ENCODE measurements at places on chromosomes 4 and X.

DNA sequence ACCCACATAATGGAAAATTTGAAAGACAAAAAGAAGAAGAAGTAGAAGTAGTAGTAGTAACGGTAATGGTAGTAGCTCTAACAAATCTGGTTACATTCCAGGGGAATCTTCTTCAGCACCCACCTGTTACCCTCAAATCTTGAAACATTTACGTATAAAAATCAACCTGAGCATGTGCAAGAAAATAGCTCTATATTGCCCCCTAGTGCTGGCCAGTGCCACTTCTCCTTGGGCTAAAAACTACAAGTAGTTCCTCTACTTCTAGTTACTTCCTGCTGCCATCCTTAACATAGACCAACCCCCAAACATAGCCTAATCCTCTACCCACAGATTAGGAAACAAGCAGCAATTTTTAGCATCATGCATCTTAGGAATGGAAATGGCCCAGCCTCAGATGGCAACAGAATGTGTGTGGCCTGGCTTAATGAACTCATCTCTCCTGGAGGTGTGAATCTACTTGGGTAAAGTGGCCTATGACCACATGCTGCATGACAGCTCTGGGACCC, 3.1 kb downstream of the PDGFC start:
- H3K4me1 ChIP-seq = peaks cover 5% of the 10 kb centered on the region
- H3K36me3 ChIP-seq = no peaks in the 10 kb centered on the region
- H3K4me3 ChIP-seq = no peak overlapping the region
- no peak overlapping the region for H3K27ac ChIP-seq

GRCh38 chr4:111510535-111510934, 634.7 kb upstream of the FAM241A start:
- no peaks in the 10 kb centered on the region for H3K36me3 ChIP-seq
- H3K27me3 ChIP-seq = no peaks in the 10 kb centered on the region
- no peak for DNase-seq
- H3K27ac ChIP-seq = no peak overlapping the region
- no peaks in the 10 kb centered on the region for H3K4me1 ChIP-seq

DNA sequence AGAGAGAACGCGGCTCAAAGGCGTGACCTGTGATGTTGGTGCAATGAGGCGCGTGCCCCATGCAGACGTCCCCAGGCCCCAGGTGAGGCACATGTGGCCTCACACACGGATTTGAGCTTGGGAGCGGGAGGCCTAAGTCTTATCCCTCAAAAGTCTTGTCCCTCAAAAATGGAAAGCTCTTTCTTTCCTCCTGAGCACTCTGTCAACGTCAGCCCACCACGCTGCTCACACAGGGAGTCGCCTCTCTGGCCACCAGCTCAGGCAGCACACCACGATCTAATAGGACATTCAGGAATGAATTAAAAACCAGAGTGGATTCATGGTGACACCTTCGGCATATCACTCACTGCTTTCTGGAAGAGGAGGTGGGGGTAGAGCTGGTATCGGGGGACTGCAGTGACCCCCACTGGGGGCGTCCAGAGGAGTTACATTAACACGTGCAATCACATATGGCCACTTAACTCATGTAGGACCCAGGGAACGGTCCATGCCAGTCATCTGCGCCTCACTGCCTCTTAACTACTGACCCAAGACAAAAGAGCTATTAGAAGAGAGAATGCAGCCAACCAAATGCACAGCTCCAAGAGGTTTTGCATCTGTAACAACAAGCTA, 21.9 kb upstream of the CYP4V2 start:
- no peaks in the 10 kb centered on the region for H3K36me3 ChIP-seq
- peaks cover 1% of the 10 kb centered on the region for H3K27me3 ChIP-seq
- H3K4me3 ChIP-seq = no peak overlapping the region
- no peak for DNase-seq
- no peak overlapping the region for H3K27ac ChIP-seq
- H3K4me1 ChIP-seq = no peaks in the 10 kb centered on the region

- peaks cover 35% of the 10 kb centered on the region for H3K4me1 ChIP-seq
- no peaks in the 10 kb centered on the region for H3K27me3 ChIP-seq
- H3K36me3 ChIP-seq = peaks cover 6% of the 10 kb centered on the region
- DNase-seq = peak; percentile 42
Measured at GRCh38 chrX:15761564-15762191, 23.6 kb downstream of the CA5B start.

DNA sequence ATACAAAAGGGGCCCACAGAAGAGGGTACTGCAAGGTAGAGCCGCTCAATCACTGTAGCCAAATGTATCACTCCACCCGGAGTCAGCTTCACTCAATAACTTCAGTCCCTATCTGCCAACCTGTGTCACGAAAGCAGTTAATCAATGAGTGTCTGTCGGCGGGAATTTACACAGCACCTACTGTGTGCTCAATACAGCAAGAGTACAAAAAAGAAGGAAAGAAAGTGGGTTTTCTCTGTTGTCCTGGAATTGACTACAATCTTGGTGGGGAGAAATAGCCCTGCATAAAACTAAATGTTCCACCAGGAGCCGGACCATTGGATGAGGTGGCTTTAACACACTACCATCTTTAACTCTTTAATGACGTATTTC, 780 bp upstream of the NKRF start:
- no peaks in the 10 kb centered on the region for H3K27me3 ChIP-seq
- peak overlapping the region; percentile 95 for H3K27ac ChIP-seq
- H3K36me3 ChIP-seq = peaks cover 16% of the 10 kb centered on the region
- peak overlapping the region; percentile 88 for H3K4me3 ChIP-seq
- H3K4me1 ChIP-seq = peaks cover 29% of the 10 kb centered on the region

- H3K36me3 ChIP-seq = no peaks in the 10 kb centered on the region
- no peak overlapping the region for H3K4me3 ChIP-seq
- no peaks in the 10 kb centered on the region for H3K4me1 ChIP-seq
- no peak for DNase-seq
- H3K27me3 ChIP-seq = peaks cover 3% of the 10 kb centered on the region
- H3K27ac ChIP-seq = no peak overlapping the region
Measured at GRCh38 chr4:119097282-119097900, 38.2 kb upstream of the MYOZ2 start.

DNA sequence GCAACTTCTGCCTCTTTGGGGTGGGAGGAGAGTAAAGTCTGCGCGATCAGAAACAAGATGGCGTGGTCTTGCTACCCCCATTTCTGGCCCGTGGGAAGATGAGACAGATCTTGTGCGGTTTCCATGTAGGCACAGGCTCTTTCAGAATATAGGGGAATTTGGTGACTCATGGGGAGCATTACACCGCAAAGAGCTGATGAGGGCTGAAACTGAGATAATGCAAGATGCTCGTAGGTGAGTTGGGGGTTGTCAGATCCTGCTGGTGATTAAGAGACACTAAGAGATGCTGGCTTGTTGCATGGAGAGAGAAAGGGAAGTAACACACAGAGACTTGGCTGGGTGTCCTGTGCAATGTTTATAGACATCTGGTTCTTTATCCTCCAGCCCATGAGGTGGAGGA, 1.5 kb downstream of the EVC start:
- no peak overlapping the region for H3K27ac ChIP-seq
- peak; percentile 43 for DNase-seq
- H3K4me3 ChIP-seq = peak overlapping the region; percentile 68
- peaks cover 15% of the 10 kb centered on the region for H3K4me1 ChIP-seq

- no peak for DNase-seq
- no peaks in the 10 kb centered on the region for H3K4me1 ChIP-seq
- no peak overlapping the region for H3K27ac ChIP-seq
Measured at GRCh38 chrX:79592259-79592658, 225.1 kb upstream of the ITM2A start.

- no peaks in the 10 kb centered on the region for H3K27me3 ChIP-seq
- peak overlapping the region; percentile 95 for H3K27ac ChIP-seq
- H3K4me1 ChIP-seq = peaks cover 55% of the 10 kb centered on the region
- no peak for DNase-seq
- H3K36me3 ChIP-seq = peaks cover 46% of the 10 kb centered on the region
Measured at GRCh38 chr4:56468097-56468422, 643 bp downstream of the SRP72 start.

DNA sequence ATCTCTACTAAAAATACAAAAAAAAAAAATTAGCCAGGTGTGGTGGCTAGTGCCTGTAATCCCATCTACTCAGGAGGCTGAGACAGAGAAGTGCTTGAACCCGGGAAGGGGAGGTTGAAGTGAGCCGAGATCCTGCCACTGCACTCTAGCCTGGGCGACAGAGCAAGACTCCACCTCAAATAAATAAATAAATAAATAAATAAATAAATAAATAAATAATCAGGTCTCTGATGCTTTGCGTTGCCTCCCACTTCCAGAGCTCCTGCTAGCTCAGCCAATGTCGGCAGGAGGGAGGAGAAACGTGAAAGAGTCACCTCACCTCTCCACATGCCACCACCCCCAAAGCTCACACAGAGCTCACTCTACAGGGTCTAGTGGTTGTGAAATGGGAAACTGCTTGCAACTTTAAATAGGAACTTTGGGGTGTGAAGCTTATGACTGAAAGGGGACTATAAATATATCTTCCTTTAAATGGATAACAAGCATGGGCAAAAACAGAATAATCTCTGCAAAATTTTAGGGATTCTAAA, 7.9 kb downstream of the SMIM31 start:
- no peak overlapping the region for H3K27ac ChIP-seq
- H3K4me3 ChIP-seq = no peak overlapping the region
- peaks cover 17% of the 10 kb centered on the region for H3K27me3 ChIP-seq
- no peaks in the 10 kb centered on the region for H3K4me1 ChIP-seq
- no peaks in the 10 kb centered on the region for H3K36me3 ChIP-seq
- DNase-seq = no peak

GRCh38 chr4:189002475-189002874, 863.2 kb downstream of the TRIML1 start:
- no peaks in the 10 kb centered on the region for H3K27me3 ChIP-seq
- no peaks in the 10 kb centered on the region for H3K4me1 ChIP-seq
- H3K27ac ChIP-seq = no peak overlapping the region
- no peak for DNase-seq
- H3K36me3 ChIP-seq = no peaks in the 10 kb centered on the region
- no peak overlapping the region for H3K4me3 ChIP-seq

DNA sequence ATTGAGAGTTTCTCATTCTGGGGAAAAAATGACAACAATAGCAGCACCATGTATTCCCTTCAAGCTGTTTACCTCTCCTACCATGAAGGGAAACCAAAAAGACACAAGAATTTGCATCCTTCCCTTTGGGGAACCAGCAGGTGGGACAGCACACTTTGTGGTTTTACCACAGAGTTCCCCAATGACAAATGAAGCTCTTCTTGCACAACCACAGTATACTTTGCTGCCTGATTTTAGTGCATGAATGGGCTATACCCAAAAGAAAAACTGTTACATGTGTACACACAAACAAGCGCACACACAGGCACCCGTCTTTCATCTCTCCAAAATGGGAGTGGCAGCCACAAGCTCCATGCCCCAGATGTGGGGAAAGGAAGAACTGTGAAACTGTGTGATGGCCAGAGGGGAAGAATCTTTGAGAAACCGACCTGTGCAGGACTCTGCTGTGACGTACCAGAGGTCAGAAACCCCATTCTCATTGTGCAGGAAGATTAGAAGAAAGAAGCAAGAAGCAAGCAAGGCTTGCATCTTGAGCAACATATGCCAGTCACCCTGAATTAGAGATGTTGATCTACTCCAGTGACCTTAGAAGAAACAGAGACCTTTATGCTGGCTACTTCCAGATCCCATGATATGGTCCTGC, 2.7 kb upstream of the MAML3 start:
- peaks cover 6% of the 10 kb centered on the region for H3K27me3 ChIP-seq
- DNase-seq = peak; percentile 64
- H3K36me3 ChIP-seq = no peaks in the 10 kb centered on the region
- peaks cover 34% of the 10 kb centered on the region for H3K4me1 ChIP-seq
- peak overlapping the region; percentile 44 for H3K4me3 ChIP-seq

DNA sequence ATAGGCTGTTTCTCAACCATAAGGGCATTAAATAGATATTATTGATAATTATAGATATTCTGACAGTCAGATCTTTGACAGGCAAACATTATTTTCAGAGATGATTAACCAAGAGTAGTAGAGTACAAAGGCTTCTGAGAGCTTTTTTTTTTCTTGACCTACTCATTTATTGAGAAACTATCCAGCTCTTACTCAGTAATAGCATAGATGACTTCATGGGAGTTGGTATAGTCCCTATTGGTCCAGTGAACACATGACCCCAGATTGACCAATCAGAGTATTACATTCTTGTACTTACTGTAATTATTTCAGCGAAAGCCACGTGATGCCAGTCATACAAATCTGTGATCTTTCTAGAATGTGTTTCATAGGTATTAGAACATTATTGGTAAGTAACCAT, 508.7 kb downstream of the FSTL5 start:
- H3K36me3 ChIP-seq = no peaks in the 10 kb centered on the region
- no peaks in the 10 kb centered on the region for H3K4me1 ChIP-seq
- no peak for DNase-seq
- no peak overlapping the region for H3K4me3 ChIP-seq

GRCh38 chr4:139214039-139214534, 37.1 kb upstream of the ELF2 start:
- no peaks in the 10 kb centered on the region for H3K4me1 ChIP-seq
- H3K27me3 ChIP-seq = no peaks in the 10 kb centered on the region
- no peak overlapping the region for H3K4me3 ChIP-seq
- DNase-seq = no peak
- no peak overlapping the region for H3K27ac ChIP-seq

- DNase-seq = no peak
- H3K4me1 ChIP-seq = no peaks in the 10 kb centered on the region
Measured at GRCh38 chr4:129327637-129328036, 231.7 kb downstream of the C4orf33 start.

DNA sequence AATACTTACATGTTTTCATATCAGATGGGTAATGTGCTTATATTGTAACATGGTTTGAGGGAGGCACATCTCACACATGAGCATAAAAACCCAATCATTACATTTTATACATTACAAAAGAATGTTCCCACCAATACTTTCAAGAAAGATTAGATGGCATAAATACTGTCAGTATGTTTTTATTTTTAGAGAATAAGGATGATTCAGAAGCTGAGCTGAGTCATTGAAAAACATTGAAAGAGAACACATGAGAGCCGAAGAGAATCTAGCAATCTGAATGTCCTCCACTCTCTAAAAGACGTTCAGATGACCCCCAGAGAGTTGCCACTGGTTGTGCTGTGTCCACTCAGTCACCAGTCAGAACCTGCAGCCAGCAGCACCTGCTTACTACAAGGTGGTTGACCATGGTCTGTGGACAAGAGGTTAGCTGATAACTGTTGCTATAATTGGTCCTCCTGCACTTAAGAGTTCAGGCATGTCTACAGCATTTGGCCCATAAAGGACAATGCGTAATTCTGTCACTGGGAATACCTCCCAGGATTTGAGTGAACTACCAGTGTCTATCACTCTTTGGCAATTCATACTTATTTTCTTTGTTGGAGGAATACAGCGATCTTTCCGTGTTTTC, 382.2 kb upstream of the IGFBP7 start:
- H3K4me1 ChIP-seq = no peaks in the 10 kb centered on the region
- no peak for DNase-seq
- H3K27ac ChIP-seq = no peak overlapping the region
- H3K4me3 ChIP-seq = no peak overlapping the region

- DNase-seq = no peak
- H3K36me3 ChIP-seq = no peaks in the 10 kb centered on the region
- no peak overlapping the region for H3K4me3 ChIP-seq
- no peak overlapping the region for H3K27ac ChIP-seq
Measured at GRCh38 chr4:183400035-183400434, 44.4 kb upstream of the CDKN2AIP start.

GRCh38 chrX:118558926-118559325, 63.3 kb downstream of the DOCK11 start:
- no peaks in the 10 kb centered on the region for H3K27me3 ChIP-seq
- no peak for DNase-seq
- peaks cover 23% of the 10 kb centered on the region for H3K36me3 ChIP-seq
- peak overlapping the region; percentile 34 for H3K27ac ChIP-seq

- H3K36me3 ChIP-seq = peaks cover 5% of the 10 kb centered on the region
- DNase-seq = no peak
- H3K27me3 ChIP-seq = peaks cover 16% of the 10 kb centered on the region
- H3K4me3 ChIP-seq = no peak overlapping the region
- no peak overlapping the region for H3K27ac ChIP-seq
- no peaks in the 10 kb centered on the region for H3K4me1 ChIP-seq
Measured at GRCh38 chrX:49901048-49901447, 21.3 kb upstream of the CLCN5 start.

Measured in activated CD8-positive, alpha-beta T cell treated with anti-CD3 and anti-CD28 coated beads for 36 hours (primary cell).